ENCODE measurements at places on chromosomes 13 and 19. TPM values are rescaled to one million over a fixed set of nuclear protein-coding genes. Genes with fewer than 3 reads are reported as not detected.

DNA sequence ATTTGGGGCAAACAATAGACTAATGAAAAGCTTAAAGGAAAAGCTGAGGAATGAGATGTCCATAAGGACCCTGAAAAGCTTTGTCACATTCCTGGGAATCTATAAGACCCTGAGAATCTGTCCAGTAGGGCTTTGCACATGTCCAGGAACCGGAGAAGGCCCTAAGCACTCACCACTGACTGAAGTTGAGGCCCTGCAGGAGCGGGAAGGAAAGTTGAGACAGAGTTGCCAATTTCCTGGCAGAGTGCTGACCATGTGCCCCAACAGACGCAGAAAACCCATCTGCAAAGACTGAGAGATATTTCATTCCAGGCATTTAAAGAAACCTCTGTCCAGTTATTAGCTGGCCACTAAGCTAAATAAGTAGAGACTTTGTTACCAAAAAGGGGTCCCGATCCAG, 890.5 kb downstream of the UQCRFS1 start:
- no peak overlapping the region for H3K4me3 ChIP-seq
- no peaks in the 10 kb centered on the region for H3K27me3 ChIP-seq
- H3K4me1 ChIP-seq = no peaks in the 10 kb centered on the region
- no peaks in the 10 kb centered on the region for H3K36me3 ChIP-seq
- no peak for DNase-seq

GRCh38 chr13:33172911-33173310, 112.6 kb downstream of the STARD13 start:
- H3K27me3 ChIP-seq = peaks cover 19% of the 10 kb centered on the region
- H3K27ac ChIP-seq = no peak overlapping the region
- no peaks in the 10 kb centered on the region for H3K4me1 ChIP-seq

The RNF17 gene
- not detected for total RNA-seq

- H3K27me3 ChIP-seq = peaks cover 39% of the 10 kb centered on the region
- no peaks in the 10 kb centered on the region for H3K36me3 ChIP-seq
- no peak for DNase-seq
- H3K27ac ChIP-seq = no peak overlapping the region
- H3K4me1 ChIP-seq = peaks cover 4% of the 10 kb centered on the region
- no peak overlapping the region for H3K4me3 ChIP-seq
Observed at GRCh38 chr19:50565984-50566903, 2.0 kb downstream of the LRRC4B start.

GRCh38 chr19:17606590-17607185, 51.2 kb downstream of the COLGALT1 start:
- H3K4me1 ChIP-seq = peaks cover 9% of the 10 kb centered on the region
- no peaks in the 10 kb centered on the region for H3K36me3 ChIP-seq
- H3K27ac ChIP-seq = no peak overlapping the region
- H3K27me3 ChIP-seq = peaks cover 27% of the 10 kb centered on the region
- H3K4me3 ChIP-seq = peak overlapping the region; percentile 68

The KLK15 gene
- total RNA-seq = not detected

DNA sequence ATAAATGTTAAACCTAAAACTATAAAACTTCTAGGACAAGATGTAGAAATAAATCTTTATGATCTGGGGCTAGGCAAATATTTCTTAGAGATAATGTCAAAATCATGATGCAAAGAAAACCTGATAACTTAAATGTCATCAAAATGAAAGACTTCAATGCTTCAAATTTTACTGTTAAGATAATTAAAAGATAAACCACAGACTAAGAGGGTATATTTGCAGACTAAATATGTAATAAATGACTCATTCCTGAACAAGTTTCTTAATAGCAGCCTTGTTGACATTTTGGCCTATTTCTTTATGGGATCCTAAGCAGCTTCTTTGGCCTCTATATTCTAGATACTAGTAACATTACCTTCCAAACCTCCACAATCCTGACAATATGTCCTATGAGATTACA, 2878.3 kb upstream of the PCDH20 start:
- H3K4me1 ChIP-seq = no peaks in the 10 kb centered on the region
- H3K36me3 ChIP-seq = no peaks in the 10 kb centered on the region
- H3K4me3 ChIP-seq = no peak overlapping the region
- H3K27ac ChIP-seq = no peak overlapping the region
- no peaks in the 10 kb centered on the region for H3K27me3 ChIP-seq

DNA sequence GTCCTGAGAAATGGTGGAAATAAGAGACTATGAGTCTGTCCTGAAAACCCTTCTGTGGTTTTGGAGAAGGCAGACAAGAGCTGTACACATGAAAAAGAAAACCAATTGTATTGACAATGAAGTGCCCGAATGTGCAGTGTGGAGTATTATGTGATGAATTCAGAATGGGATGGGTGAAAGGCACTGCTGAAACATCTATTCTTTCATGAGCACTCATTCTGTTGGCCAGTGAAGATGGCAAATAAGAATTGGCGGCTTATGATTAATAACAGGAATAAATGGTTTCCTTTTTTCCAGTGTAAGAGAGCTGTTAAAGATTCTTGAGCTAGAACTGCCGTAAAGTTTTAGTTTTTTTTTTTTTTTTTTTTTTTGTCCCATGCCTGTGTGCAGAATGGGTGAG, 5.7 kb downstream of the POLR1D start:
- peaks cover 59% of the 10 kb centered on the region for H3K36me3 ChIP-seq
- no peaks in the 10 kb centered on the region for H3K27me3 ChIP-seq
- H3K27ac ChIP-seq = no peak overlapping the region
- no peak overlapping the region for H3K4me3 ChIP-seq
- H3K4me1 ChIP-seq = peaks cover 61% of the 10 kb centered on the region
- DNase-seq = no peak

GRCh38 chr19:3669947-3670795, 30.1 kb downstream of the PIP5K1C start:
- H3K27ac ChIP-seq = no peak overlapping the region
- H3K27me3 ChIP-seq = no peaks in the 10 kb centered on the region
- no peak overlapping the region for H3K4me3 ChIP-seq
- no peaks in the 10 kb centered on the region for H3K36me3 ChIP-seq
- no peak for DNase-seq

- no peaks in the 10 kb centered on the region for H3K36me3 ChIP-seq
- H3K27me3 ChIP-seq = no peaks in the 10 kb centered on the region
- H3K4me1 ChIP-seq = no peaks in the 10 kb centered on the region
- no peak overlapping the region for H3K4me3 ChIP-seq
- no peak for DNase-seq
Observed at GRCh38 chr13:61170856-61171255, 244.8 kb downstream of the PCDH20 start.

The ZNF45 gene
- total RNA-seq = 16.6 TPM

The CNN1 gene
- total RNA-seq = not detected

GRCh38 chr13:97134364-97135095, 87.6 kb upstream of the MBNL2 start:
- no peak overlapping the region for H3K27ac ChIP-seq
- H3K27me3 ChIP-seq = peaks cover 3% of the 10 kb centered on the region
- H3K4me1 ChIP-seq = no peaks in the 10 kb centered on the region
- H3K36me3 ChIP-seq = no peaks in the 10 kb centered on the region
- H3K4me3 ChIP-seq = no peak overlapping the region
- no peak for DNase-seq

DNA sequence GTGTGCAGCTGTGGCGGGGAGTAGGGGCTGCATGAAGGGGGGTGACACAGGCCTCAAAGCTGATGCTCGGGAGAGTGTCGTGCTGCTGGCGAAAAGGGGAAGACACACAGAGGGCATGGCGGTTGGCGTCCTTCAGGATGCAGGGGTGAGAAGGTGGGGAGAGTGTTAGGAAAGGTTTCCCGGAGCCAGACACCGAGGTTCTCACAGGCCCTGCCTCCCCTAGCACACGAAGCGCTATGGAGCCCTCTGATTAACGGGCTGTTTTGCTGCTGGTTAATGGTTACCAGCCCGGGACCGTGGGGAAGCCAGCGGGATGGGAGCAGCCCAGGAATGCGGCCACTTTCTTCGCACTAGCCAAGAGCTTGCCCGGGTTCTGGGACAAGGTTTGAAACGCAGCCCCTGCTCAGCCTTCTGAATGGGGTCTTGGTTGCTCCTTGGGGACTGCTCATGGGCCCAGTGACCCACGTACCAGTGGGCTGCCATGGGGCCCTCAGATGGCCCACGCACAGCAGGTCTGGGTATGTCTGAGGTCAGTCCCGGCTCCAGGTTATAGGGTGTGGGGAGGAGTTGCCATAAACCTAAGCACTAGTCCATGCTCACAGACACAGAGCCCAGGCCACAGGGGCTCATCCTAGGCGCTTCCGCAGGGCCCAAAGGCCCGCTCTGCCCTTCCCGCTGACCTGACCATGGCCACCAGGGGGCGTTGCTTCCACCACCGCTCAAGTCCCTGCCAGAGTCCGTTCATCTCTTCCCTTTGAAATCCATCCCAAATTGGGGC, 31.3 kb upstream of the ISYNA1 start:
- H3K4me3 ChIP-seq = no peak overlapping the region
- H3K36me3 ChIP-seq = peaks cover 12% of the 10 kb centered on the region
- H3K27ac ChIP-seq = no peak overlapping the region
- no peaks in the 10 kb centered on the region for H3K27me3 ChIP-seq
- peak; percentile 68 for DNase-seq

The ZGLP1 gene
- 1.0 TPM for total RNA-seq

The DACH1 gene
- not detected for total RNA-seq

DNA sequence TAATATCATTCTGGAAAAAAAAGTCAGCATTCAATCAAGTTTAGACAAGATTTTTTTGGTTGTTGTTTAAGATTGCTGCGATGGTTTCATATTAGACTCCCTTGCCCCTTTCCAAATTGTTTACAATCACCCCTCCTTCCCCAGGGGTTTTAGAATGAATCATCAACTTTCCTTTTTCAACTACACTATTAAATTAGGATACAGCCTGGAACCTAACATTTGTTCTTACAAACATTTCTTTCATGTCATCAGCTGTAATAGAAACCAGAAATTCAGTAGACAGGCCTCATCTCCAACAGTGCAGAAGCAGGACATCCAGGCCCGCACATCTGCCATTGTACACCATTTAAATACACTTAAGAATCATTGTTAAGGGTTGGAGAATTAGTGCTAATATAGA, 44.4 kb upstream of the WDFY2 start:
- peaks cover under 1% of the 10 kb centered on the region for H3K36me3 ChIP-seq
- H3K4me3 ChIP-seq = no peak overlapping the region
- H3K27me3 ChIP-seq = peaks cover 15% of the 10 kb centered on the region
- DNase-seq = no peak
- H3K4me1 ChIP-seq = peaks cover 10% of the 10 kb centered on the region

- H3K27ac ChIP-seq = no peak overlapping the region
- H3K4me3 ChIP-seq = no peak overlapping the region
- H3K27me3 ChIP-seq = no peaks in the 10 kb centered on the region
Observed at GRCh38 chr13:25253702-25254101, 33.6 kb downstream of the MTMR6 start.

The SEMA6B gene
- total RNA-seq = not detected

DNA sequence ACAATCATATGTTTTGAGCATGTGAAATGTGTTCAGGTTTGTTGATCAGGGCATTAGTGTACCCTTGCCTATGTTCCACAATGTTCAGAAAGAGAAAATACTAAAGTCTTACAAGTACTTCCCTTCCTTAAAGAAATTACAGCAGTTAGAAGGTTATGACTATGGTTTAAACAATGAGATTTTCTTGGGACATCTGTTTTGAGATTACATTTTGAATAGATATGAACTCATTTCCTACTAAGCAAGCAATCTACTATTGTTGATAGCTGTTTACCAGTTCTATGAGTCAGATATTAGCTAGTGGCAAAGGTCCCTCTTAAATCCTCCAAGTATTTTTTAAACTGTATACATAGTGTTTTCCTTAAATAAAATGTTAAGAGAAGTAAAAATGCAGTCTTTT, 241.3 kb downstream of the DACH1 start:
- no peaks in the 10 kb centered on the region for H3K27me3 ChIP-seq
- no peak for DNase-seq
- no peaks in the 10 kb centered on the region for H3K36me3 ChIP-seq
- H3K4me3 ChIP-seq = no peak overlapping the region
- H3K4me1 ChIP-seq = no peaks in the 10 kb centered on the region
- H3K27ac ChIP-seq = no peak overlapping the region

GRCh38 chr19:35247526-35248309, 1.1 kb upstream of the LSR start:
- peak; percentile 45 for DNase-seq
- peaks cover 33% of the 10 kb centered on the region for H3K4me1 ChIP-seq
- H3K27ac ChIP-seq = peak overlapping the region; percentile 78
- peaks cover 25% of the 10 kb centered on the region for H3K36me3 ChIP-seq

GRCh38 chr13:106527826-106528225, 7.6 kb downstream of the EFNB2 start:
- peaks cover 50% of the 10 kb centered on the region for H3K27me3 ChIP-seq
- no peaks in the 10 kb centered on the region for H3K36me3 ChIP-seq
- H3K4me3 ChIP-seq = no peak overlapping the region
- DNase-seq = no peak
- peaks cover 3% of the 10 kb centered on the region for H3K4me1 ChIP-seq
- H3K27ac ChIP-seq = no peak overlapping the region

GRCh38 chr19:51002089-51002532, 707 bp upstream of the KLK8 start:
- no peaks in the 10 kb centered on the region for H3K27me3 ChIP-seq
- H3K4me1 ChIP-seq = no peaks in the 10 kb centered on the region
- no peak overlapping the region for H3K4me3 ChIP-seq
- no peaks in the 10 kb centered on the region for H3K36me3 ChIP-seq

GRCh38 chr13:112143046-112143752, 76.2 kb downstream of the SOX1 start:
- no peak overlapping the region for H3K27ac ChIP-seq
- H3K4me3 ChIP-seq = no peak overlapping the region
- no peaks in the 10 kb centered on the region for H3K36me3 ChIP-seq
- no peak for DNase-seq

The ZNF93 gene
- 11.4 TPM for total RNA-seq

Data from activated CD4-positive, alpha-beta memory T cell treated with anti-CD3 and anti-CD28 coated beads, Interleukin-2, amount 10 ng/mL, durations not matched to agents 7 days and 5 days (primary cell).